ENCODE measurements at places on chromosomes 7 and 10.

DNA sequence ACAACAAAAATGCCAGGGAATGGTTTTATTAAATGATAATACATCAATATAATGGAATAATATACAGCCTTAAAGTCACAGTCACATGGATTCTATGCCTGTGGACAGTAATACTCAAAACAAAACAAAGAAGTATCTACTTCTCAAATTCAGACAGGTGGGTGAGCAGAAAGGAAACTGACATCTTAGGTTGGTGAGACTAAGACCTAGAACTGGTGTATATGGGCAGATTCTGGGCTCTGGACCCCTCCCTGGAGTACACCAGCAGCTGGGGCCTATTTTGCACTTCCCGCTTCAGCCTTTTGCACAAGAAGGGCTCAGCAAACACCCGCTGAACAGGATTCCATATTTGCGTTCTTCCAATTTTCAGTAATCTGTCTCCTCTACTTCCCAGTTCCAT is 5.4 kb upstream of the FIS1 start:
- no peak for DNase-seq

DNA sequence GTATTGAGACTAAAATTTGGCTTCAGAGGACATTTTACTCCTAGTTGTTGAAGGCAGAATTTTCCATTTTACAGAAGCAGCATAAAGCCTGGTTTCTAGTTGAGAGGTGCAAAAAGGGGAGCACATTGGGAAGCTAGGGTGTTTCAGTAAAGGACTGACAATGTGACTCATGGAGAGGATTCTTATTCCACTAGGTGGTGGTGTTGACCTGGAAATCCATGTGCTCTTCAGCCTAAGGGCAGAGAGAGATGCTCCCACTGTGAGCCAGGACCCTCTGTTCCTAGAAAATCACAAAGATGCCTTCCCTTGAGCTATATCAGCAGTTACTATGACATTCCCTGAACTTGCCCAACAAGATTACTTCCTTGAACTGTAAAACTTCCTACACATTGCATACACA is 687.8 kb downstream of the IPMK start:
- DNase-seq = no peak

GRCh38 chr7:112800486-112800885 is 10.3 kb upstream of the TMEM168 start:
- DNase-seq = no peak

- DNase-seq = no peak
Measured at GRCh38 chr7:101553771-101554445, 75.2 kb downstream of the MYL10 start.

DNA sequence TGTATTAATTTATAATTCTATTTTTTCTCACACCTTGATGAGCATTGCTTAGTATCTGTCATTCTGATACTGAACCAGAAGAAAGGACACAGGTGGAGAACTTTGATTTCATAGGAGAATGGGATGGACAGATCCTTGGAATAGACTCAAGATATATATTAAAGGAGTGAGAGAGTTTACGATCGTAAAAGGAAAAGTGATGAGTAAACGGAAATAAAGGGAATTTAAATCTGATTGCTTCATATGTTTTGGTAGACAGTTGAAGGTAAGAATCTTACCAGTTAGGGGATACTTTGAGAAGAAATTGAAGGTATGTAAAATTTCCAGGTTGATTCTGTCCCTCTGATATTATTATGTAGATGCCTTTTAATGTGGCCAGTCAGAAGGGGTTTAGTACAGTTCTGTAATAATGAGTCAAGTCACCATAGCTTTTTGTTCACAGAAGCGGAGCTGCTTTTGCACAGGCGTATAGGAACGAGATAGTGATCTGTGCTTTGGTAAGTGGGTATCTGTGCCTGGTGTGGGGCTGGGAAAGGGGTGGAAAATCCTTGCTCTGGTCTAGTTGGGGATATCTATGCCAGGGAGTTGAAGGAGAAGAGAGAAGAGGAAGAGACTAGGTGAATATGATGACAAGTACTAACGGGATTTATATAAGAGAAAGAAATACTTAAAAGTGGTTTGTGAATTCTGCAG is 15.4 kb downstream of the SP4 start:
- no peak for DNase-seq

- DNase-seq = no peak
Measured at GRCh38 chr10:119502209-119502608, 40.3 kb downstream of the RGS10 start.

GRCh38 chr7:121244120-121244870 is 84.5 kb upstream of the WNT16 start:
- DNase-seq = peak; percentile 25

DNA sequence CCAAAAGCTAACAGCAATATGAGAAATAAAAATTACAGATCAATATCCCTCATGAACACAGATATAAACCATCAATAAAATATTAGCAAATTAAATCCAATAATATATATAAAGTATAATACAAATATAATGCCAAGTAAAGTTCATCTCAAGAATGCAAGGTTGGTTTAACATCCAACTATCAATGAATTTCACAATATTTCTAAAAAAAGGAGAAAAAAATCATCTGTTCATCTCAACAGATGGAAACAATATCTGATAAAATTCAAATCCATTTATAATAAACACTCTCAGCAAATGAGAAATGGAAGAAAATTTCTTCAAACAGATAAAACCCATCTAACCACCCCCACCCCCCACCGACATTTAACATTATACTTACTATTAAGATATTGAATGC is 86.9 kb downstream of the SIRT1 start:
- DNase-seq = no peak

- DNase-seq = no peak
Measured at GRCh38 chr7:41956705-41957104, 253.8 kb upstream of the INHBA start.

GRCh38 chr10:28913436-28914237 is 236.3 kb downstream of the BAMBI start:
- no peak for DNase-seq

- no peak for DNase-seq
Measured at GRCh38 chr7:17007841-17008240, 126.1 kb upstream of the AGR3 start.

DNA sequence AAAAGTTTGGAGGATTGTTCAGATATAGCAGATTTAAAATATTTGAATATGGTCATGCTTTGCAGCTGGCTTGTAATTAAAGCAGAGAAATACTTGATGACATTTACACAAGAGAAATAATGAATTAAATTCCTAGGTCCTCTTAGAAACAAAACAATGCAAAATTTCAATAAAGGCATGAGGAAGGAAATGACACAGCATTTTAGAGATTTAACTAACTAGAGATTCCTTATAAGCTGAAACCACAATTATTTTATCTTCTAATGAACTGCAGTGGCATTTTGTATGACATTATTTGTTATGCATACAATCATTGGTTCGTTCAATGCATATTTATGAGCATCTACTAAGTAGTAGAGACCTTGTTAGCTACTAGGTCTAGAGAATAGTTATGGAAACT is 490.9 kb downstream of the ZWINT start:
- no peak for DNase-seq

DNA sequence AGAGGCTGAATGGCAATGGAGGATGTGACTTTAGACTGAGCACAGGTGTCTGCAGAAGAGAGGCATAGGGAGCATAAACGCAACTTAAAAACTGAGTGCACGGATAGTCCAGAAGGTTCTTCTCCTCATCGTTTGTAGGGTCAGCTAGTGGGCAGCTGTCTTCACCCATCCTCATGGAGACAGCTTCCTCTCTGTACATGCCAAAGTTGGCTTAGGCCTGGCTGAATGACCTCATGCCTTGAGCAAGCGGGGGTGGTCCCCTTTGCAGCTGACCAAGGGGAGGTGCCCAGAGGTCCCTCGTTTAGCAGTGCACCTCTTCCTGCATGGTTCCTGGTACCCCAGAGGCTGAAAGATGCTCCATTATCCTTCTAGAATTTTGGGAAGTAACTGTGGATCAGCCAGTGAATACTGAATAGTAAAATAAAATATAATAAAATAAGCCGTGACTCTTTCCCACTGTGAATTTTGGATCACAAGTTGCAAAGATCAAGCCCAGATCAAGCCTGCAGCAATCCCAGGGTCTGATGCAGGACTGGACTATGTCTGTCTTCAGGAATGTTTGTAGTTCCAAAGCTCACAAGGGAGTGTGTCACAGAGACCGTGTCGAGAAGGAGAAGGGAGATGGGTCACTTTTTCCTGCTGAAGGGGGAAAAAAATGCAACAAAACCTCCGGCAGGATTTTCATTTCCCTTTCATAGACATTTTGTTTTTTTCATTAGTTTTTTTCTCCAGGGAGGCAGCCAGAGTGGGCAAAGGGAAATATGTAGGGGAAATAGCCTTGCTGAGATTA is 295.3 kb upstream of the MKI67 start:
- peak; percentile 24 for DNase-seq

DNA sequence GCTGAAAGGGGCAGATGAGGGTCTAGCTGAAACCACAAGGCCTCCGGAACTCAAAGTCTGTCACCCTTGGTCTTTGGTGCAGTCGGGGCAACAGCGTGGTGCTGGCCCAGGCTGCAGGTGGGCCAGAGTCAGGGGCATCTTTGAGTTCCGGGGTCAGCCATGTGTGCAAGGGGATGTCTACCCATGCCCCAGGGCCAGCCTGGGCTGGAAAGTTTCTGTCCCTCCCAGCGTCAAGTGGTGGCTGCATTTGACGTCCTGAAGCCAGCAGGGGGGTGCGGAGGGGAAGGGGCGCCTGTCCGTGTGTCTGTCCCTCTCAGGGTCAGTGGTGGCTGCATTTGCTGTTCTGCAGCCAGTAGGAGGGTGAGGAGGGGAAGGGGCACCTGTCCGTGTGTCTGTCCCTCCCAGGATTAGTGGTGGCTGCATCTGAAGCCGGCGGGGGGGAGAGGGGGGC is 638 bp downstream of the BRAT1 start:
- DNase-seq = no peak

Data from hindlimb muscle (tissue), 1 donor.